AG04450 (cell line): ENCODE measurements at places on chromosomes 13 and 19.

DNA sequence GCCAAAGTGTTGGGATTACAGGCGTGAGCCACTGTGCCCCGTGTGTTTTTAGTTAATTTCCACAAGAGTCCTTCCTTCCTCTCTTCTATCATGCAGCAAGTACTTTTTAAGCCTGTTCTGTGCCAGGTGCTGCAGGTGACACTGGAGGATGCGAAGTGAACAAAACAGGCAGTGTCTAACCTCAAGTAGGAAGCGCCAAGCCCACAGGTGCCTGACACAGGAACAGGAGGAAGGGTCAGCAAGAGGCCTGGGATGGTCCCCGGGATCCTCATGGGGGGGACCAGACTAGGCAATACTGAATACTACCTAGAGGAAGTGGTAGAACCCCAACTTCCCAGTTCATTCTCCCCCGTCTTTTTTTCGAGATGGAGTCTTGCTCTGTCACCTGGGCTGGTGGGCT lies 1.8 kb upstream of the CALR start:
- no peak for DNase-seq

GRCh38 chr19:406971-407510 lies 1.9 kb downstream of the C2CD4C start:
- DNase-seq, result no peak

DNA sequence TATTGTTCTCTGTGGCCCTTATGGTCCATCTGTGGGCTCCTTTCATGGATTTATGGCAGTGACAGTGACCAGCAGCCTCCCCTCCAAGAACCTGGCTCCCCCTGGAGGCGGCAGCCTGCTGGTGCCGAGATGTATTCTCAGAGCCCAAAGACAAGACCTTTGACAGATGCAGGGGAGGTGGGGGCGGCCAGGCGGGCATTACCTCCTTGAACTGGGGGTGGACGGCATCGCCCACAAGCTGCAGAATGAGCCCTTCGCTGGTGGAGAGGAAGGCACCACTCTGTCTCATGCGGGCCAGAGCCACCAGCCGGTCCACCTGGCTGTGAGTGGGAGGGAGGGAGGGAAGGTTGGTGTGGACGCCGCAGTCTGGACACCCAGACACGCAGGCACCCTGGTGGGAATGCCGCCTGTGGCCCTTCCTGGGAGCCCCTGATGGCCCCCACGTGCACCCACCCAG lies 6.6 kb downstream of the ISOC2 start:
- DNase-seq, result no peak

DNA sequence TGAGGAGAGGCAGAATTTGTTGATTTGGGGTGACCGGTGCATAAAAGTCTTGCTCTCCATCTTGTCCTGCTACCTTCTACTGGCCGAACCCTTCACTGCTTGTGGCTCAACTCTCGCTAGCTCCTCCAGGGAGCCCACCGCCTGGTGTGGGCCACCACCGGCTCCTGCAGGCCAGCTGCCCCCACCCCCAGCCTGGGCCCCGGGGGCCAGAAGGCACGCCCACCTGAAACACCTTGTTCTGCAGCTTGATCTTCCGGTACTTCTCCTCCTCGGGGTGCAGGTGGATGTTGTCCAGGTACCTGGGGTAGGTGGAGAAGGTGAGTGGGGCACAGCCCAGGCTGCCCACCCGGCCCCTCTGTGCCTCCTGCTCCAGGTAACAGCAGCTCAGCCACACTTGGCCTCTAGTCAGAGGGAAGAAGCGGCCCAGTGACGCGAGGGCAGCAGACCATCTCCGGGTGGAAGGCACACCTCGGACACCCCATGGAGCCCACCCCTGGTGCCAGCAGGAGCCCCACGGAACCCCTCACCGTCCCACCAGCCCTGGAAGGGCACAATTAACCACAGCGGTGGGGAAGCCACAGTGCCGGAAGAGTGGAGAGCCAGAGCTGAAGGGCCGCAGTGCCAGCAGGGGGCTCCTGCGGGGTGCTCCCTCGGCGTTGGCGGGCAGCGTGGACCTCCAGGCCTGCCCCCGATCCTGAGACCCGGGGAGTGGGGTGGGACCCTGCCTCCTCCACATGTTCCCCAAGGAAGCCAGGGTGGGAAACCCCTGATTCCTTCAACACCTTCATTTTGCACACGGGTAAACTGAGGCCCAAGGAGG lies 10.1 kb downstream of the UBXN6 start:
- DNase-seq, result no peak

- peak; percentile 46 for DNase-seq
These were observed 21.2 kb upstream of the TOMM40 start for GRCh38 chr19:44869733-44870470.

GRCh38 chr19:3817761-3818160 lies 31.6 kb upstream of the MATK start:
- no peak for DNase-seq

DNA sequence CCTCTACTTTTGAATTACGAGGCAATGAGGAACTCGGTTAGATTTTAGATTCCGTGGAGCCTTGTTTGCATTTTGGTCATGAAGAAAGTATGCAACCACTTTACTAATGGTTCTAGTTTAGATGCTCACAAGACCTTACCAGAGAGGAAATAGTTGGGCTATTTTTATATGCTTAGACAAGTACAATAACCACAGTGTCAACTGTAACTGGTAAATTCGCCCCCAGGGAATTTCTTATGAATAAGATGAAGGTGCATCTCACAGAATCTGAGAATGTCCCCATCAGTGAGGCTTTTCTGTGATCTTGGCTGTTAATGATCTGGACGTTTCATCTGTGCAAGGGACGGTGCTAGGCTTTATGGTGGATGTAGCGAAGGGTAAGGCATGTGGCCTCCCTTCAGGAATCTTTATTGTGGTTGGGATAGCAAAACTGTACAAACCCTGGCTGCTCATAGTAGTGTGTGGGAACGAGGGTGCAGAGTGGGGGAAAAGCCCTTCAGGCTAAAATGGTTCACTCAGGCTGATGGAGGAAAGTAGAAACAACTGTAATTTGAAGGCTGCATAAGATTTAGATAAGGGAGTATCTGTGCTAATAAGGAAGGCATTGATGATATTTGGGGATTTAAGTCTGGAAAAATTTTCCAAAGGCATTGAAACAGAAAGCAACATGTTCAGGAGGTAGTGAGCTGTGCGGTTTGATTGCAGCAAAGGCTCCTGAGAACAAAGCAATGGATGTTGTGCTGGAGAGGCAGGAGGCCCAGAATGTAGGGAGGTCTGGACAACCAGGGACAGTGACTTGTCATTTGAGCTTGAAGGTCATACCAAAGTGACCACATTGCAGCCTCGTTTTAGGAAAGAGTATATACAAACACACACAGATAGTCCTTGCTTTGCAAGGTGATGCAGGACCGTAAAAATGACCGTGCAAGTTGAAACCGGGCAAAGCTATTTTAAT lies 28.4 kb downstream of the UBAC2 start:
- DNase-seq, result peak; percentile 49

- no peak for DNase-seq
These were observed 285.0 kb upstream of the PCDH20 start for GRCh38 chr13:61700620-61701019.

GRCh38 chr19:54916822-54917221 lies 10.9 kb downstream of the NCR1 start:
- DNase-seq, result no peak

- no peak for DNase-seq
These were observed 33.2 kb downstream of the DPF1 start for GRCh38 chr19:38190793-38191192.

- DNase-seq, result no peak
These were observed 63.1 kb downstream of the CEBPG start for GRCh38 chr19:33436360-33437345.

DNA sequence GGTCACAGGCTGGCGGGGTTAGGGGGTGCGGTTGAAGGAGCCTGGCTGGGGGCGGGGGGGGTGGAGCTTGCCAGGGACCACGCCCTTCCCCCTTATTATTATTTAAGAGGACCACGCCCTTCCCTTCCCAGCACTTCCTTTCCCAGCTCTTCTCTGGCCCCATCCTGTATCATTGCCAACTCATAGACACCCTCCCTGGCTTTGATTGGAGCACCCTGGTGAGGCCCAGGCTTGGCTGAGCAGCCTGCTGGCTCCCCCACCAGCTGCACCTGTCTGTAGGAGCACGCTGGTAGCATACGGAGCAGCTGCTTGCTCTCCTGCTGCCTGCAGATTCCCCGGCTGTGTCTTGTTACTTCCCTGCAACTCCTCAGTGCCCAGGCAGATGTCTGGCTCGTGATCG lies 62.5 kb upstream of the PDX1 start:
- no peak for DNase-seq

DNA sequence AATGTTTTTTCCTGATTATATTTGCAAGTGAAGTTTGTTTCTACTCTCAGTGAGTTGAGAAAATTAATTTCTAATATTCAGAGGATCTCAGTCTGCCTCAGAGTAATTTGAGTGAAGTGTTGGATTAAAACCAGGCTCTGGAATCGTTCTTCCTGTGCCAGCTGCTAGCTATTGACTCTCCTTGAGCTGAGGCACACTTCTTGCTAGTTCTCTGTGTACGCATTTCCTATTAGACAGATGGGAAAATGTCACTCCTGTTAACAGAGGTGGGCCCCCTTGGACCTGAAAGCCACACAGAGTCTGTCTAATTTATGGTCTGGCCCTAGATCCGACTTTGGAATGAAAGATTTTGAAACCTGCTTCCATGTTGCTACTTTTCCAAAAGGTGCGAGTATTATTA lies 107.6 kb upstream of the RNF113B start:
- DNase-seq, result no peak

- DNase-seq, result no peak
These were observed 25.0 kb upstream of the OR1M1 start for GRCh38 chr19:9061879-9062278.

- no peak for DNase-seq
These were observed 519 bp downstream of the ZNF551 start for GRCh38 chr19:57682226-57682766.

- no peak for DNase-seq
These were observed 645 bp downstream of the GRIN3B start for GRCh38 chr19:1000591-1001537.

DNA sequence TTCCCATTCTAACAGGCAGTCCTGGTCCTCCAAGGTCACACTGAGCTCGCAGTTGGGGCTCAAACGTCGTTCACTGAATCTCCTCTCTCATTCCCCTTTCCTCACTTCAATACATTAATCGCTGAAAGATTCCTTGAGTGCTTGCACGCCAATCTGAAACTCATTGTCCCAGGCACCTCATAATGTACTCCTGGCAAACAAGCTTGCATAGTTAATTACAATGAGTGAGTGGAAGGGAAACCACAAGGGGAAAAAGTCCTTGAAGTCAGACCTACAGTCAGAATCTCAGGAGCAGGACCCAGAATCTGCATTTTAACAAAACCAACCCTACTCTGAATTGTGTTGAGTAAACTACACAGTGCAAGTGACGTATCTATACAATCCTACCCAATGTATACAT lies 86.9 kb downstream of the CRYL1 start:
- no peak for DNase-seq

GRCh38 chr13:97371486-97372109 lies 62.4 kb upstream of the RAP2A start:
- DNase-seq, result no peak

GRCh38 chr19:1469255-1470054 lies 9.6 kb downstream of the C19orf25 start:
- no peak for DNase-seq

GRCh38 chr13:32956595-32956933 lies 59.7 kb upstream of the KL start:
- no peak for DNase-seq

DNA sequence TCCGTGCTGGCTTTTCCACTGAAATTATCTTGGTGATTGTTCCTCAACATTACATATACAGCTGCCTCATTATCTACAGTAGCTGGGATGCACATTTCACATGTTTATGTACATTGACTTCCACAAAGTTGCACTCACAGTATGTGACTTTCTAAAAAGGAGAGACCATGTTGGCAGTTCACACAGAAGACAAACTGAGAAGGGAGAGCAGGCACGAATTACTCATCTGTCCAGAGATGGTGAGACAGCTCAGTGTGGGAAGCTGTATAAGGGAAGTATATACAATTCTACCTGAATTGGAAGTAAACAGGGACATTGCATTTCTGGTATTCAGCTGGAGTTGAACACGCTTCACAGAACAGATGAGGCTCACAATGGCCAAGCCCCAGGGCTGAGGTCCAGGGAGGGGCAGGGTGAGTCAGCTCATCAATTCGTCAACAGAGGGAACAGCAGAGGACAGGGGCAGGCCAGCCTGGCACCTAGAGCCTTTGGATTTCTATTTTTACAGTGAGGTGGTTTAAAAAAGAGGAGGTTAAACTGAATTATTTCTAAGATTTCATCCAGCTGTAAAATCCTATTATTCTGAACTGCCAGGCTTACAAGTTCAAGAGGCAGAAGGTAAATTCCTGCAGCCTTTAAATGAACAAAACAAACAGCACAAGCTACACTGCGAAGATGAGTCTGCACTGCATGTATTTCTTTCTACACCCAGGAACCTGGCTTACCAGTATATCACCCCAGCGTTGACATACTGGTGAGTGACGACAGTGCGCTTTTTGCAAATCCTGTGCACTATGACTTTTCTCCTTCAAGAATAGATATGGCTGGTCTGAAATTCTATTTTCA lies 9.8 kb downstream of the PARP4 start:
- no peak for DNase-seq

GRCh38 chr13:74003374-74003773 lies 130.8 kb downstream of the KLF12 start:
- no peak for DNase-seq

DNA sequence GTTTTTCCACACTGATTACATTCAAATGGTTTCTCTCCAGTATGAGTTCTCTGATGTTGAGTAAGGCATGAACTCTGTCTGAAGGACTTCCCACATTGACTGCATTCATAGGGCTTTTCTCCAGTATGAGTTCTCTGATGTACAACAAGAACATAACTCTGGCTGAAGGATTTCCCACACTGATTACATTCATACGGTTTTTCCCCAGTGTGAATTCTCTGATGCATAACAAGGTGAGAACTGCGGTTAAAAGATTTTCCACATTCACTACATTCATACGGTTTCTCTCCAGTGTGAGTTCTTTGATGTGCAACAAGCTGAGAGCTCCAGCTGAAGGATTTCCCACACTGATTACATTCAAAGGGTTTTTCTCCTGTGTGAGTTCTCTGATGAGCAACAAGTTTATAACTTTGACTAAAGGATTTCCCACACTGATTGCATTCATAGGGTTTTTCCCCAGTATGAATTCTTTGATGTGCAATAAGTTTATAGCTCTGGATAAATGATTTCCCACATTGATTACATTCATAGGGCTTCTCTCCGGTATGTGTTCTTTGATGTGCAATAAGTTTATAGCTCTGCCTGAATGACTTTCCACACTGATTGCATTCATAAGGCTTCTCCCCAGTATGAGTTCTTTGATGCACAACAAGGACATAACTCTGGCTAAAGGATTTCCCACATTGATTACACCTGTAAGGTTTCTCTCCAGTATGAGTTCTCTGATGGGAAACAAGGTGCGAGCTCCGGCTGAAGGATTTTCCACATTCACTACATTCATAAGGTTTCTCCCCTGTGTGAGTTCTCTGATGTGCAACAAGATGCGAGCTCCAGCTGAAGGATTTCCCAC lies 23.5 kb downstream of the ZNF180 start:
- DNase-seq, result no peak
